ENCODE measurements at places on chromosomes 7 and 10.

- no peak for DNase-seq
Measured at GRCh38 chr7:693280-693679, 33.2 kb upstream of the DNAAF5 start.

- no peak for DNase-seq
Measured at GRCh38 chr7:28093623-28094232, 86.9 kb downstream of the JAZF1 start.

- no peak for DNase-seq
Measured at GRCh38 chr7:112238852-112239610, 32.5 kb downstream of the ZNF277 start.

DNA sequence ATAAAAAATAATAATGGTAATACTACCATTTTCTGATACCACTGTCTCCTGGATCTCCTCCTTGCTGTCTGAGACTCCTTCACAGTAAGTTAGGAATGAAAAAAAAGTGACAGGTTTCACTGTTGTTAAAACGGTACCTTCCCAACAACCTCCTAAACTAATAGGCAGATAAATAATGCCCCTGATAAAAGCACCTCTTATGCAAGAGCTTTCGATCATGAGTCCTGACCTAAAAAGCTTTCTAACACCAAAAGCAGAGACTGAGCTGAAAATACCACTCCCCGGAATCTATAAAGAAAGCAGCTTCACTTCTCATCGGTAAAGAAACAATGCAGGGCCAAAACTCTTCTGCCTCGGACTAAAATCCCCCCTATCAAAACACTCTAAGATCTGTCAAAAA is 14.5 kb downstream of the PARD3 start:
- DNase-seq = no peak

DNA sequence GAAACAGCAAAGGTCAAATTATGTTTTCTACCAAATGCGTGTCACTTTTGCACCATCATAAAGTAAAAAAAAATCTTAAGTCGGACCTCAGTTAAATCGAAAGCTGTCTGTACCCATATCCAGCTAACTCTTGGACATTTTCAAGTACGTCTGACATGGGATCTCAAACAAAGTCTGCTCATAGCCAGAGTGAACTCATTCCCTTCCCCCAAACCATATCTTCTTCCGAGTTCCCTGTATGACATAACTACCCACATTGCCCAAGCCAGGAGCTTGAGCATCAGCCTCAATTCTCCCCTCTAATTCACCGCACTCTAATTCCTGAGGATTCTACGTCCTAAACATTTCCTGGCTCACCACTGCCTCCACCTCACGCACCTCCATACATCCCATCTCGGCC is 44.8 kb upstream of the TARP start:
- DNase-seq = no peak

DNA sequence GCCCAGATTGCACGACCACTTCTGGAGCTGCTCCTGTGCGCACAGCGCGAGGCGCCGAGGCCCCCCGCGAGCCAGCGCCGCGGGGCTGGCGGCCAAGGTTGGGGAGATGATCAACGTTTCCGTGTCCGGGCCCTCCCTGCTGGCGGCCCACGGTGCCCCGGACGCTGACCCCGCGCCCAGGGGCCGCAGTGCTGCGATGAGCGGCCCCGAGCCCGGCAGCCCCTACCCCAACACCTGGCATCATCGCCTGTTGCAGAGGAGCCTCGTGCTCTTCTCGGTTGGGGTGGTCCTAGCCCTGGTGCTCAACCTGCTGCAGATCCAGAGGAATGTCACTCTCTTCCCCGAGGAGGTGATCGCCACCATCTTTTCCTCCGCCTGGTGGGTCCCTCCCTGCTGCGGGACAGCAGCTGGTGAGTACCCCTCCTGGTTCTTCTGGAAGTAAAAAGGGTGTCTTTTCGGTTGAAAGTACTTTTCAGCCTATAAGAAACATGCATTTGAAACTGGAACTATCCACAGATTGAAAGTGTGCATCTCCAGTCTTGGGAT is 683 bp downstream of the INSIG1 start:
- no peak for DNase-seq

DNA sequence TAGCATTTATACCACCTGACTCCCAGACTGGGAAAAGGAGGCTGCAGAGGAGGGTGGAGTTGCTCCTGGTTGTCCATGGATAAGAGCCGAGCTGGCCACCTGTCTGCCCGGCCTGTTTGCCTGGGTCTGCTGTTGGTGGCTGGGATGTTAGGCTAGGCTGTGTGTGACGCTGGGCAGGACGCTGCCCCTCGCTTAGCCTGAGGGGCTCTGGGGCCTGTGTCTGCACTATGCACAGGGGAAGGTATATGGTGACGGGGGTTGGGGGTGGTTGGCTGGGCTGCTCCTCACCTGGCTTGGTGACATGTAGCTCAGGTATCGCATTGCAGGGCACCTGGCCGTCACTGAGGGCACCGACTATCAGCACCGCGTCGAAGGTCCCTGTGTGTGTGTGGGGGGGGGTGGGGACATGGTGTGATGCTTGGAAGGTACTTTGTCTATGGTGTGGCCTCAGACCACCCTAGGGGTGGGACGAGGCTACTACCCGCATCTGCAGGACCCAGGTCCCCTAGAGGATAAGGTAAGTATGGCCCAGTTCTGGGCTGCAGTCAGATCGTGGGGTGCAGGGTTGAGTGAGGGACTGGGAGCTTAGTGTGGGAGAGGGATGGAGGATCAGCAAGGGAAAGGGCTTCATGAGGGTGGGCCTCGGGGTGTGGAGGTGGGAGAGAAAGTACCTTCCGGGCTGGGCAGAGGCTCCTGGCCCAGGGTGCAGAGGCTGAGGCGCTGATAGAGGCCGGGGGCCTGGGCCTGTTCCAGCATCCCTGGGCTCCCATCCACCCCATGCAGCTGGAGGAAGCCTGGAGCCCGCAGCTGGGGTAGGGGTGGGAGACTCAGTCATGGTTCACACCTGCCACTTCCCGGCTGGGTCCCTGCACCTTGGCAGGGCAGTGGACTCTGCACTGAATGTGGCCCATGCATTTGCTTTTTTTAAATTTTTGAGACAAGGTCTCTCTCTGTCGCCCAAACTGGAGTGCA is 2.3 kb downstream of the METTL27 start:
- no peak for DNase-seq

DNA sequence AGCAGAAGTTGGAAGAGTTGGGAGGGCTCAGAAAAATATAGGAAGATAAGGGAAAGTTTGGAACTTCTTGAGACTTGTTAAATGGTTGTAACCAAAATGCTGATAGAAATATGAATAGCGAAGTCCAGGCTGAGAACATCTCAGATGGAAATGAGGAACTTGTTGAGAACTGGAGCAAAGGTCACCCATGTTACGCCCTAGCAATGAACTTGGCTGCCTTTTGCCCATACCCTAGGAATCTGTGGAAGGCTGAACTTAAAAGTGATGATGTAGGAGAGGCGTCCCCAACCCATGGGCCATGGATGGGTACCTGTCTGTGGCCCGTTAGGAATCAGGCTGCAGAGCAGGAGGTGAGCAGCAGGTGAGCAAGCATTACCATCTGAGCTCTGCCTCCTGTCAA is 347.8 kb downstream of the ARL4A start:
- no peak for DNase-seq

GRCh38 chr7:29282819-29283414 is 88.3 kb downstream of the CHN2 start:
- no peak for DNase-seq

- no peak for DNase-seq
Measured at GRCh38 chr7:159104188-159104920, 40.3 kb downstream of the VIPR2 start.

GRCh38 chr10:31623466-31623865 is 304.4 kb downstream of the ZEB1 start:
- DNase-seq = no peak

GRCh38 chr7:40329601-40330153 is 194.9 kb downstream of the SUGCT start:
- DNase-seq = no peak

- no peak for DNase-seq
Measured at GRCh38 chr7:44959433-44959951, 19.3 kb downstream of the MYO1G start.

DNA sequence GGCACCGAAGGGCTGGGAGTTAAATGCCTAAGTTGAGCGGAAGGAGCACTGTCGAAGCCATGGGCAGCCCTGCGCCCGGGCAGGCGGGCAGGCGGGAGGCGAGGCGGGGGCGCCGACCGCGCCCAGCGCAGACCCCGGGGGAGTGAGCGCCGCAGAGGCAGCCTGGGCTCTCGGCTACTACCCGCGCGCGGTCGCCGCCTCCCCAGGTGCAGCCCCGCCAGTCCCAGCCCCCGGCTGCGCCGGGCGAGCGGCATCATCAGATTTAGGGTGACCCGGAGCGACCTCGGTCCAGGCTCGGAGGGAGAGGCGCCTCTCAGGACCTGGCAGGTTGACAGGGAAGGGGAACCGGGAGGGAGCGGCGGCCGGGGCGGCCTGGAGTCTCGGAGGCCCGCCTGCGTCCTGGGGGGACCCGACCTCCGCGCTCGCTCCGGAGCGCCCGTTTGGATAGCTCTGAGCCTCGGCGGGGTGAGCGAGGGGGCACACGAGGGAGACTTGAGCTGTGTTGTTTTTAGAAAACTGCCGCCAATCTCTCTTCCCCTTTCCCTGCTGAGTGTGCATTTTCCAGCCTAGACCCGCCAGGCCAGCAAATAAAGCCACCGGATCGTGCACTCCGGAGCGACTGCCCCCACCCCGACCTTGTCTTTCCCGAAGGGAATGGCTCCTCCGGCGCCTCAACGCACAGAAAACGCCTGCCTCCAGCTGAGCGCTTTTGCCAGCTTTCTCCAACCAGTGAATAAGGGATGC is 2.3 kb upstream of the NRP1 start:
- no peak for DNase-seq

Data from stimulated activated CD4-positive, alpha-beta T cell treated with anti-CD3 and anti-CD28 coated beads, Interleukin-1b, Interleukin-23, amount 100 ng/mL, for 1 hour (primary cell).